ENCODE measurements at places on chromosomes 1 and 21.

DNA sequence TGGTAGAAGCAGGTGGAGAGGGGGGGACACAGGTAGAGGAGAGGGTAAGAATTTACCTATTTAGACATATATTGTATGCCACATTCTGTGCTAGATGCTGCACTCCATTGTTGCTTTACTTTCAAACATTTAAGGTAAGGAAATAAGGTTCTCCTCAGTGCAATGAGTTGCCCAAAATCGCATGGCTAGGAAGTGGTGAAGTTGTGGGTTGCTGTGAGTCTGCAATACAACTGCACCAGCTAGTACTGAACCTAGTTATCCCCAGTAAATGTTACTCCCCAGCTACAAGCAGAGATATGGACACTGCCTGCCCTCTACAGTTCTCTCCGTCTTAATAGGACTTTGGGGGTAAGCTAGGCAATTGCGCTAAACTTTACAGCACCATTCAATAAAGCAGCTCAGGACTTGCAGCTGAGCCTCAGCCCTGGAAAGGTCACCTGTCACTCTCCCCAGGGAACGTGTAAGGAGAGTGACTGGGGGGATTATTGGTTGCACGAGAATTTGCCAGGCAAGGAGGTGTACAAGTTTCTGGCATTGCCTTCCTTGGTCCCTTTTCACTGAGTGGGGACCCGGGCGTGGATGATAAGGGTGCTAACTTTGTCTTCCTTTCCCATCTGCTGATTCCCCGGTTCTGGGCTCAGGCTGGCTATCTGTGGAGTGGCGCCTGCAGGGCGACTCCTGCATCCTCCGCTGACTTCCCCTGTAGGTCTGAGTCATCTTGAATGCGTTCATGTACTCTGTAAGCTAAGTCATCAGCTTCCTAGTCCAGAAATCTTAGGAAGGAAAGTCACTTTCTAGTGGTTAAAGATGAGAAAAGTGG lies 71.3 kb upstream of the CNTN2 start:
- DNase-seq = no peak

DNA sequence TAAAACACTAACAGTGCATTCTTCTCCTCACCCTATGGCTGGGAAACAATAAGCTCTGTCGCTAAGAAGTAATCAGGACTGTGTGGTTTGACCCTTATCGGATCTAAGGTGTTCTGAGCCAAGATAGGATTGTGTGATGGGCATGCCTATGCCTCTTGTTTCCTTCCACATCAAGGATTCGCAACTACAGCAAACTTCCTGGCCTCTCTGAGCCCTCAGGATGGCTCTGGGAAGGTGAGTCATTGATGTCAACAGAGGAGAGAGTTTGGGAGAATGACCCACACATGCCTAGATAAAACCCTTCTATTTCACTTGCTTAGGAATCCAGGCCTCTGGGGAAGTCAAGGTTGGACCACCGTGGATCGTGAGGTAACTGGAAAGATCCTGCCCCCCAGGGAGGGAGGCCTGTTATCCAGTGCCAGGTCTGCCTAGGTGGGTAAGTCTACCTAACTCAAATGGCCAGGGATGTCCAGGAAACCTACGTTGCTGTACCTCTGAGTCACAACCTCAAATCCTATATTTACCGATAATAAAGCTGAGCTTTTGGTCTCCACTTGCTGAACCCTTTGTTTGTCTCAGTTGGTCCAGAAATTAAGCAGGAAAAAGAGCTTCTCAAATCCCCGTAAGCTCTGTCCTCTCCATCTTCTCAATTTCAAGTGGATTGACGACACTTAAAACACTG lies 27.4 kb downstream of the TIAM1 start:
- no peak for DNase-seq

DNA sequence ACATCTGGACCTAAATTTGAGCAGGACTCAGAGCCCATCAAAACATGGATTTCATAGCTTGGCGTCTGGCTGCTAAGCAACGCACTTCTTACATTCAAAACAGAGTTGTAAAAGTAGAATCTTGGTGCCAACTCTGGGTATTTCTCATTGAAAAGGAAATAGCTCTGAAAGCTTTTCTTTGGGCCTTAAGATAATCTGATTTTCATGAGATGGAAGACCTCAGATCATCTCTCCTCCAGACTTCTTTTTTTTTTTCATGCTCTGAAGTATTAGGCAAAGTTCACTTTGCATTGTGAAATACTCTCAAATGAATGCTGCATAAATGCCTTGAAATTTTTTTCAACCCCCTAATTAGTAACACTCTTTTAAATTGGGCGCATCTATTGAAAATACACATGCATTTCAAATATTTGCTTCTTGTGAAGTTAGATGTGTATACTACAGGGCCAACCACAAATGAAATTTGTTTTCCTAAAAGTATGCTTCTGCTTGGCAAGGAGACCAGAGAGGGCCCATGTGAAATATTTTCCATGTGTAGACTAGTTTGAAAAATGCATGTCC lies 4.2 kb downstream of the ADAMTS5 start:
- no peak for DNase-seq

GRCh38 chr1:236568285-236568894 lies 35.9 kb downstream of the HEATR1 start:
- DNase-seq = no peak

GRCh38 chr1:240149484-240150094 lies 57.9 kb downstream of the FMN2 start:
- peak; percentile 59 for DNase-seq

GRCh38 chr1:46220808-46221207 lies 17.7 kb downstream of the LURAP1 start:
- no peak for DNase-seq

- no peak for DNase-seq
Measured at GRCh38 chr1:186900539-186901237, 71.9 kb downstream of the PLA2G4A start.

- DNase-seq = no peak
Measured at GRCh38 chr1:189962181-189962580, 515.5 kb downstream of the BRINP3 start.

GRCh38 chr1:154607609-154608396 lies at the start of gene ADAR:
ADAR (minus strand) TSS chr1:154608186; CDS start chr1:154608006, 180 bp downstream.
- peak; percentile 99 for DNase-seq

GRCh38 chr1:205313563-205314308 lies 7.8 kb downstream of the NUAK2 start:
- peak; percentile 82 for DNase-seq

GRCh38 chr1:41432481-41433280 lies 51.8 kb downstream of the EDN2 start:
- peak; percentile 75 for DNase-seq

DNA sequence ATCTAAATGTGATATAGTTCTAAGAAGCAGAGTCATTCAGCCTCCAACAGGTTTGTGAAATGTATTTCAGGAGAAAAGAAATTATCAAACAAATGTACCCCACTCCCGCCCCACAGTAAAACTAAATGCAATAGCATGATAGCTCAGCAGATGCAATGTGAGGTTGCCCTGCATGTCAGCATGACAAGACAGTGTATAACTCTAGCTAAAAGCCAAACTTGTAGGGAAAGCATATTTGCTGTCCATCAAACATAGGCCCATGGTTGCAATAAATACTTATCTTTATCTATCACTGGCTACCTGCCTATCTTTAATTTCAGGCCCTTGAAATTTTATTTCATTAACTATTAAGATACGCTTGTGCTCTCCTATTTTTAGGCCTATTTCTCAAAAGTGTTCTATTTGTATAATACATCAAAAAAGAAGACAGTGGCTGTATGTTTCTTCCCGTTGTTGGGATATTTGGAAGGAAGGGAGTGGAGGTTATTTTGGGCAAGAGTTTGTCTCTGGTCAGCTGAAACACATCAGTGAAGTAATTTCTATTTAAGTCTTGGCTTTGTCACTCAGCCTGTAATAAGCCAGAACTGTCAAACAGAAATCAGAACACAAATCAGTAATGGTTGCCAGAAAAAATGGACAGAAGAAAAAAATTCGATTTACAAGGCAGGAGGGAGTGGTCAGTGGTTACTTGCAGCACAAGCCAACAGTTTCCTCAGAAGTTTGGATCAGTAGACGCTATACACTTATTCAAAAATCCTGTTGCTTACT lies 307.4 kb upstream of the ADGRL2 start:
- no peak for DNase-seq

GRCh38 chr1:18144916-18145647 lies 37.5 kb downstream of the IGSF21 start:
- DNase-seq = no peak

- no peak for DNase-seq
Measured at GRCh38 chr1:206035027-206035426, 11.3 kb upstream of the CTSE start.

- DNase-seq = no peak
Measured at GRCh38 chr1:44405031-44405797, at the start of gene RNF220. RNF220 (plus strand) TSS chr1:44405255.

DNA sequence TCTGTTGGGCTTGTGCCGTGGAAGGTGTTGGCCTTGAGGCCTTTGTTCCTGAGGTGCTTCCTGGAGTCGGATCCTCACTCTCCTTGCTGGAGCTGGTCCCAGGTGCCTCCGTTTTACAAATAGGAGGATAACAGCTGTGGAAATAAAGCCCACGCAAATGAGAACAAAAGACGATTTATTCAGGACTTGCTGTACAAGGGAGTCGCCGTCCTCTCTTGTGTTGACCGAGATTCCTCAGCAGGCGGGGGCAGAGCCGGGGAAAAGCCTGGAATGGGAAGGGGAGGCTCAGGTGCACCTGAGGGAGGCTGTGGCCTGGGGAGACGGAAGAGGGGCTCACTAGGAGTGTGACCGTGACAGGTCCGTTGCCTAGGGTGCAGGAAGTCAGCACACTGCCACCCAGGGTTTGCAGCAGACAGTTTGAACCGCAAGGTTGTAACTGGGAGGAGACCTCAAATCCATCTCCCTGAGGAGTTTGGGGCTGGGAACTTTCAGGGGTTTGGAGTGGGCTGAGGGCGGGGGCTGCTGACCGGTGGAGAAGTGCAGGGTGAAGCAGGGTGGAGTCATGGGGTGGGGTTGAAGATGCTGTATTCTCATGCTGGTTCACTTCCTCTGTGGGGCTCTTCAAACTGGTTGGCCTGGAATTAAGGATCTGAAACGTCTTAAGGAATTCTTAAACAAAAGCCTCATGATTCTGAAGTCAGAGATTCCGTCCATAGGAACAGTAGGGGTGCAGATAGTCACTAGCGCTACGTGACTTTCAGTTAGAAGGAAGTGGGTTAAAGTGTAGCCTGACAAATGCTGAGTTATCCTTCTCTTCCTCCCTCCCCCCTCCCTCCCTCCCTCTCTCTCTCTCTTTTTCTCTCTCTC lies 2.6 kb upstream of the CSTB start:
- no peak for DNase-seq

DNA sequence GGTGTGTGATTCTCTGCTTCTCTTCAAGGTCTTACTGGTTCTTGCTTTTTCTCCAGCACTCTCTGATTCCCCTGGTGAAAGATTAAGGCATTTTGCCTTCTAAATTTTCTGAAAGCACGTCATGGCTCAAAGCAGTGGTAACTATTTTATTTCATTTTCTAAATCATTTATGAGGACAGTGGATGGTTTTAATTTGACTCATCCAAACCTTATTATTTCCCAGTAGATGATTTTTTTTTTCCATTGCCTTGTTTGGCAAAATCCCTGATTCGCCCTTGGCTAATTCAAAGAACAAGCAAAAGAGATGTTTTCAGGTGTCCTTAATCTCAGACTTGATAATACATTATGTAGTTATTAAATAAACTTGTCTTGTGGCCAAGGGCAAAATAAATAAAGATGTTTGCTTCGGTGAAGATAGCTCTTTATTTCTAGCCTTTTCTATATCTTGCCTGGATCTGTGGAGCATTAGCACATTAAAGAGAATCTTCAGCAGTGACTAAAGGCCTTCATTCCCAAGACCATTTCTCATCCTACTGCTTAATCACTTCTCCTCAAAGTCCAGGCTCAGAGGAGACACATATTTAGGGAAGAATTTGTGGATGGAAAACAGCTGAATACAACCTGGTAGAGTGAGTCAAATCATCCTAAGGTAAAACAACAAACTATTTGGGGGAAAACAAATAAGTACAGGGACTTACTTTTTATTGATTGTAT lies 359.8 kb downstream of the DUSP10 start:
- DNase-seq = no peak

DNA sequence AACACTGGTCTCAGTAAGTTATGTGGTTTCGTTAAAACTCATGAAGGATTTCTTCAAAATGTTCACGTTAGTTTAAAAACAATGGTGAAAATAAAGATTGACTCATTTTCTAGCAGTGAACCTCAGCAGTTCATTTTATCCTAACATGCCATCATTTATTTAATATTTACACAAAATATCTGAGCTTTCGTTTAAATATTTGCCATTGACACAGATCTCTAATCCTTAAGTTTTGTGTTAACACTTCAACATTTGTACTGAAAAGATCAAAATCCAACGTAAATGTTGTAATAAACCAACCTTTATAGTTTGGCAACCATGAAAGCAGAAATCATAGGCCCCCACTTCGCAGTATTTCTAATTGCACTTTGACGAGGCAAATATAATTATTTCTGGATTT lies 1129.5 kb downstream of the PLA2G4A start:
- DNase-seq = no peak

- DNase-seq = no peak
Measured at GRCh38 chr1:154736841-154737240, 128.9 kb upstream of the ADAR start.

GRCh38 chr1:202376247-202376646 lies 27.7 kb downstream of the PPP1R12B start:
- no peak for DNase-seq

- DNase-seq = no peak
Measured at GRCh38 chr1:19757641-19758040, 42.1 kb downstream of the TMCO4 start.

- DNase-seq = no peak
Measured at GRCh38 chr1:193916452-193916851, 730.0 kb upstream of the B3GALT2 start.

- DNase-seq = no peak
Measured at GRCh38 chr1:198830412-198830811, 191.6 kb downstream of the PTPRC start.

DNA sequence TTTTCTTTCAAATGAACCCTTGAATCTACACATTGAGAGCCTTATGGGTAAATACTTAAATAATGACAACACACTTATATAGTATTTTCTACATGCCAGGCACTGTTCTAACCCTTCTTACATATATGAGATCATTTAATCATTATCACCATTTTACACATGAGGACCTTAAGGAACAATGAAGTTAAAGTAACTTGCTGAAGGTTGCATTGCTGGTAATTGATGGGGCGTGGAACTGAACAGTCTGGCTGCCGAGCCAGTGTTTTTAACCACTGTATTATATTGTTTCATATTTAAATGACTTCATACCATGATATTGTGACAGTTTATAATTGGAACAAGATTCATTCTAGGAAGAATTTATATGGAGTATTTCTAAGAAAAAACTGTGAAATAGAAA lies 111.9 kb upstream of the TENT5C start:
- no peak for DNase-seq

Data from NAMALWA (cell line).